Activated T-helper 1 cell treated with Interleukin-2 at 50 U/mL for 16 hours (primary cell): ENCODE measurements at places on chromosomes 4 and X.

GRCh38 chrX:72057849-72058248 lies 73.9 kb downstream of the RTL5 start:
- DNase-seq, result no peak

GRCh38 chrX:110210417-110211139 lies 107.3 kb downstream of the AMMECR1 start:
- no peak for DNase-seq

DNA sequence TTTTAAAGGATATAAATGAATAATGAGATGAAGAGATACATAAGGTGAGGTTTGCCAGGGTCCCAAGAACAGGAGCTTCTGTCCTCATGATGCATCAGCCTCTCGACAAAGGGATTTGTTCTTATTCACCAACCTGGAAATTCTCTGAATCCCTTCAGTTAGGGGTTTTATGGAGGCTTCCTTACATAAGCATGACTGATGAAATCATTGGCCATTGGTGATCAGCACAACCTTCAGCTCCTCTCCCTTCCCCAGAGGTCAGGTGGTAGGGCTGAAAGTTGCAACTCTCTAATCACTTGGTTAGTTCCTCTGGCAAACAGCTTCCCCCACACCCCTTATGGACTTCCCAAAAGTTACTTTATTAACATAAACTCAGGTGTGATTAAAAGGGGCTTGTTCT lies 222.0 kb downstream of the SPRY1 start:
- DNase-seq, result no peak

DNA sequence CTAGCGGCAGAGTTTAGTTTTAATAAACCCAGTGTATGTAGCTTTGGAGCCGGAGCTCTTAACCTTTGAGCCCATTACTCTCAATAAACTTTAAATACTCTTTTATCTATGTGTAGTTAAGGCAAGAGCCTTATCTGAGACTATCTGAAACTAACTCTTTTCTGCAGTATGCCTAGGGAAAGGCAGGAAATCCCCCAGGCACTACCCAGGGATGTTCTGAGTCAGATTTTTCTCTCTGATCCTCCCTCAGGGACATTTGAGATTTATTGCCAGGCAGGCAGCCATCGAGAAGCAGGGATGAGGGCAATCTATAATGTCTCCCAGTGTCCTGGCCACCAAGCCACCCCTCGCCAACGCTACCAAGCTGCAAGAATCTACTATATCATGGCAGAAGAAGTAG lies 39.1 kb downstream of the HEPH start:
- no peak for DNase-seq

DNA sequence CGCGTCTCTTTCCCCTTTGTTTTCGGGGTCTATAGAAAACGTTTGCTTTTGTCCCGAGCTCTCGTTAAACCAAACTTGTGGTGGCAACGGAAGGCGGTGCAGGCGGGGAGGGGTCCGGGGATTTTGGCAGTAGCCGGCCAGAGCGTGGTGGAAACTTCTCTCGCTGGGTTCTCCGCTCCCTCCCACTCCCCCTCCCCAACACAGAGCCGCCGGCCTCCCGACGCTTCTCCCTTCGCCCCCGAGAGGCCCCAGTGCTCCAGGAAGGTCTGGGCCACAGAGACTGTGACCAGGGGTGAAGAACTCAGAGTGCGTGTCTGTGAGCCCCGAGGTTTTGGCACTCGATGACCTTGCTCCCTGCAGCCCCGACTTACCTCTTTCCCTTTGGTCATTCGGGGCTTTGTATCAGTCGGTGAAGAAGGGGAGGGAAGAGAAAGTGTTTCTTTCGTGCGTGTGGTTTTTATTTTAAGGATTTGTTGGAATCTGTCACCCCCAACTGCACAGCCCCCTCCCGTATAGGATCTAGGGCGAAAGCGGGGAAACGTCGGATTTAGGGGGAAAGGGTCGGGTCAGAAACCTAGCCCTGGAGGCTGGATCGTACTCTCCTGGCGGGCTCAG lies 9.0 kb upstream of the BCOR start:
- no peak for DNase-seq

DNA sequence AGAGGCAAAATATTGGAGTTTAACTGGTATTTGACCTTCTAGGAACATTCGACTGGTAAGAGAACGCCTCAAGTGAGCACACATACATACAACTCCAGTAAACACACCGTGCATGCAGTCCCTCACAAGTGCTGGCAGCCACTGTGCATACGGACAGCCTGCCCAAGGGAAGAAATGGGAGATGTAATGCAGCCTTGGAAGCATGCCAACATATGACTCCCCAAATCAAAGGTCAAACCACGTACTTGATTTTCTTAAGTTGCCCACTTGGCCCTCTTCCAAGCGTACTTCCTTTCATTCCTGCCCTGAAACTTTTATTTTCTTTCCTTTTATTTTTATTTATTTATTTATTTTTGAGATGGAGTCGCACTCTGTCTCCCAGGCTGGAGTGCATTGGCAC lies 206.6 kb downstream of the SPRY1 start:
- DNase-seq, result no peak

DNA sequence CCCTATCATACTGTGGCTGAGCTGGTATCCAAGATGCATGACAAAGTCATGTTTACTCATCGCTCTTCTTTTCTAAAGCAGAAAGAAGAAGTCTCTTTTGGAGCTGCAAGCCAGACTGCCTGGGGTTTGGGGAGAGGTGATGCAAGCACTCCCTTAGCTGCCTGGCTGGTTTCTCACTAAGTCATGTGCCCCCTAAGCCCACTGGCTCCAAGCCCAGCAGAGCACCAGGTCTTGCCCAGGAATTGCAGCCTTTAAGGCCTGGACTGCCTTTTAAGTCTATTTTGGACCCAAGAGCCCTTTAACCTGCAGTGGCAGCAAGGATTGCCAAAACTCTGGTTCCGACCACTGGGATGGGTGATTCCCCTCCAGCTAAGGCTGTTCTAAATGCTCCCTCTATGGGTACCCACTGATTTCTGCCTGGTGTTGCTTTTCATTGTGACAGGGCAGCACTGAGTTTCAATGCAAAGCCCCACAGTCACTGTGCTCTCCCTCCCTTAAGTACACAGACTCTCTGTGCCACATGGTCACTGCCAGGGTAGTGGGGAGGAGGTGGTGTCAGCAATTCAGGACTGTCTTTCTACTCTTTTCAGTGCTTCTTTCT lies 548.6 kb downstream of the TLL1 start:
- DNase-seq, result no peak

GRCh38 chr4:115763051-115763450 lies 649.6 kb upstream of the NDST4 start:
- no peak for DNase-seq

- no peak for DNase-seq
These were observed 29.1 kb upstream of the UTP14A start for GRCh38 chrX:129876771-129877305.

DNA sequence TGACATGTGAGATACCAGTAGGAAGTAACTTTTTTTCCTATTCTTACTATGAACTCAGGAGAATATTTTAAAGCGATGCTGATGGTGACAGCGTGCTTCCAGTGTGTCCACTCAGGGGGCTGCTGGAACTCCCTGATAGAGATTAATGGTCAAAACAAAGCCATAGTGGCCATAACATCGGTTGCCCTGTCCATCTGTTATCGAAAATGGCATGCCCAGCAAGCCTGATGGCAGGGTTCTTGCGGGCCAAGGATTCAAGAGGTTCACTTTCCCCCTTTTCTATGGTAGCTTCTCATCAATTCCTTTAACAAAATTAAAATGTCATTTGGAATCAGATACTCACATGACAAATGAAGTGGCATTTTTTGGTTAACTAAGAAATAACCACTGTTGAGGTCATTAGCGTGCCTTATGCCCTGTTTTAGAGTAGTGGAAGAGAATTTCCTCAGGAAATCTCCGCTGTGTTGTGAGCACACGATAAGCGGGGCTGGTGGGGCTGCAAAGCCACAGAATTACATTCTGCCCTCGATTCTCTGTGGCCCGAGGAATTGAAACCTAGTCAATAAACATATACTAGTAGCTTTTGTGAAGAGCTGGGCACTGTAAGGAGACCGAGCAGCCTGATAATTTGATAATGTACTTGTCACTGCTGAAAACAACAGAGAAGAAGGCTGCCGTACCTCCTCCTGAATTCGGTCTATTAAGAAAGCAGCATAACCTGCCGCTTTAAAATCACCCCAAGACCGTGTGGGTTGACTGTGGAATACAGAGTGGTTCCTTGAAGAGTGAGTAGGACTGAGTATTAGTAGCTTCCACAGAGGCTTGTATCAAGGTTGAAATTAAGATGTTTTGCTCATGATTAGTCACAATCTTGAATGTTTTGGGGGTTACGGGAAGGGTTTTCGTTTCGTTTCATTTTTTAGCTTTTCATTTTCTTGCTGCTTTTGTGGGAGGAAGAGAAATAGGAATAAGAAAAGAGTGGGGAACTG lies 46.7 kb downstream of the PTCHD1 start:
- DNase-seq, result no peak

GRCh38 chr4:25792200-25792791 lies 70.5 kb downstream of the SEL1L3 start:
- no peak for DNase-seq

GRCh38 chr4:82890528-82890900 lies 439 bp downstream of the SEC31A start:
- no peak for DNase-seq

DNA sequence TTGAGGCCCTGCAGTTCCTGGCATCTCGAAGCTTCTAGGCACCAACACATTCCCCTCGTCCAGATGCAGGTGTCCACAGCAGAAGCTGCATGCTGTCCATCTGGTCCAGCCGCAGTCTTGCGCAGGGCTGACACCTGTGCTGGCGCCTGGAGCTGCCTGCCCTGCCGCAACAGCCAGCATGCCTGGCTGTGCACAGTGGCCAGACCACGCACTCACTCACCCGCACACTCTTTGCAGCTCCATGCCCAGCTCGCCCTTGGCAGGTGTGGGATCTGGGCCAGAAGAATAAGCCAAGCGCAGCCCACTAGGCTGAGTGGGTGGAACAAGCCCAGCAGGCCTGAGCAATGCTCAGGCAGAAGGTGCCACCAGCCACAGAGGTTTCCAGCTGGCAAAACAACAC lies 125.6 kb downstream of the PARM1 start:
- DNase-seq, result no peak

DNA sequence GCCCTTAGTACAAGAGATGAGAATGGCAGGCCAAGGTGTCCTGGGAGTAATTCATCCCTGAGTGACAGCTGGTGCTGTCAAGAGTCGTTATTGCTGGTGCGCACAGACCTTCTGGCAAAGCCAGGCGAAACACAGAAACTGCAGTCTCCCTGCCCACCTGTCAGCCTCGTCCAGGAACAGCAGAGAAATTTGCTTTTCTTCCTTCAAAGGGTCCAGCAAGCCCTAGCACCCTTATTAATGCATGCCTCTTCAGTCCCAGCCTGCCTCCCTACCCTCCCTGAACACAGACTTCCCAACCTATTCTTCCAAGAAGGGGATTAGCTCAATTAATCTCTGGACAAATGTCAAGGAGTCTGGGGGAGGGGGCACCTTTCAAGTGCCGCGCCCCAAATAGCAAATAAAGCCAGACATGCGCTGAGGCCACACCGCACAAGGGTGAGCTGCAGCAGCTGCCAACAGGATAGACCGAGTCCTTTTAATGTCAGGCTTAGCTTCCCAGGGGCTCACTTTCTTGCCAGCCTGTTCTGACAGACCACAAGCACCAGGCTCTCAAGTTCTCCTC lies 250.7 kb upstream of the RASGEF1B start:
- DNase-seq, result no peak

- DNase-seq, result no peak
These were observed 67.9 kb downstream of the SLAIN2 start for GRCh38 chr4:48409203-48409602.

GRCh38 chrX:10972706-10973105 lies 138.4 kb upstream of the HCCS start:
- DNase-seq, result no peak

DNA sequence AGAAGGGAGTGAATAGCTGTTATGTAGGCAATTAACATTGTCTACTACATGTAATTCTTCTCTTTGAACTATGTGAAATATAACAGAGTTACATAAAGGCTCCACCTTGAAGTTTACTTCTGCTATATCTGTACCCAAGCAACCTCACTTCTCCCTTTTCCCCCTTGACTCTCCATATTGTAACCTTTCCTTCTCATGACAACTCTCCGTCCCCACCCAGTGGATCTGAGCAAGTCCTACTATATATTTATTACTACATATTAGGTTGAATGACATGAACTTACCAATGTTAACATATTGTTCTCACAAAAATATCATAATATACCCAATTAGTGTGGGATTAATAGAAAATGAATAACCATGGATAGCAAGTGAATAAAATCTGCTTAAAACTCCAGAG lies 93.2 kb upstream of the ATP8A1 start:
- DNase-seq, result no peak

GRCh38 chr4:11416767-11417113 lies 12.0 kb downstream of the HS3ST1 start:
- no peak for DNase-seq

DNA sequence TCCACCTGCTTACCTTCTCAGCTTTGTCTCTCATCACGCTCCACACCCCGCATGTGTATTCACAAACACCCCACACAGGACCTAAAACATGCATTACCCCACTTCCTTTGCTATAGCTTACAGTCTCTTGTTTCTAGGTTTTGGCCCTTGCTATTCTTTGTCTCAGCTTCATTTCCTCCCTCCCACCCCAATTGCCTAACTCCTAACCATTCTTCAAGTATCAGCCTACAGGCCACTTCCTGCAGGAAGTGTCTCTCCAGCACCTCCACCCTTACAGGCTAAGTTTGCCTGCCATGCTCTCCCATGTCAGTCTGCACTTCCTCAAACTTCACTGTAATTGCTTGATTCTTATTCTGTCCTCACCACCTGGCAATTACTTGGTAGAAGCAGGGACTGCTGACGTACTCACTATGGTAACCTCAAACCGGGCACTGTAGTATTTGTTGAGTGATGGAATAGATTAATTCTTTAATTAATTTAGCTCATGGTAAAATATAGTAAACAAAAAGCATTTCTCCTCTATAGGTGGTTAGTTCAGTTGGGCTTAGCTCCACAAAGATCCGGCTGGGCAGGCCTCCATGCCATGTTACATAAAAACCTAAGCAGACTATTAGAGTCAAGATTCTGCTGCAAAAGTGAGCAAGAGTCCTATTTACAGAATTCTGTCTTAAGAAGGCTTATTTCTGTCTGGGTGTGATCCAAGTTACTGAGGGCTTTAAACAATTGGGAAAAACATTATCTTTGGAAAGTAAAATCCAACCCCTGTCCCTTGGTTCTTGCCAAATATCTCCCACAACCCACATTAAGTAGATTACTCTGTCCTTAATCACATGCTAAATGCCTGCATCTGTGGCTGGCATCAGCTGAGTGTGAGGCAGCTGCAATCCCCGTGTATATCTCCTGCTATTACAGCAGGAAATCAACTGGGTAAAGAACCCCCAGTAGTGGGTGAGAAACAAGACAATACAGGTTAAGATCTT lies 124.7 kb upstream of the CPEB2 start:
- no peak for DNase-seq

- no peak for DNase-seq
These were observed 17.8 kb downstream of the HSD17B13 start for GRCh38 chr4:87304745-87305432.

DNA sequence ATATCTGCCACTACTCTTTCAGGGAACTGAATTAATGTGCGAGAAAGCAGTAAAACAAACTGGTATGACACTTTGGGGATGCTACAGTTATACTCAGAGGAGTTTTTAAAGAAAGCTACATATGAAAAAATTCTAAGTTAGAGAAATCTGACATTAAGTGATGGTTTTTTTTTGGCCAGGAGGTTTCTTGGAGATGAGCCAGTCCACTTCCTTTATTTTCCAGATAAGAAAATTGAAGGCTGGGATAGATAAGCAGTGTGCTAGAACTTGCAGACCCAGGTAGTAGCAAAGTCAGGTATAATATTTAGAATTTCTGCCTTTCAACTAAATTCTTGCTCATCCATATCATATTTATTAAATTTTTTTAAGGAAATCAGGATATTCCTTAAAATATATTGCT lies 106.8 kb downstream of the FAT4 start:
- DNase-seq, result no peak

GRCh38 chr4:145730026-145730425 lies 50.1 kb downstream of the C4orf51 start:
- no peak for DNase-seq
